A549 (cell line): ENCODE measurements at places on chromosomes 5 and 9.

DNA sequence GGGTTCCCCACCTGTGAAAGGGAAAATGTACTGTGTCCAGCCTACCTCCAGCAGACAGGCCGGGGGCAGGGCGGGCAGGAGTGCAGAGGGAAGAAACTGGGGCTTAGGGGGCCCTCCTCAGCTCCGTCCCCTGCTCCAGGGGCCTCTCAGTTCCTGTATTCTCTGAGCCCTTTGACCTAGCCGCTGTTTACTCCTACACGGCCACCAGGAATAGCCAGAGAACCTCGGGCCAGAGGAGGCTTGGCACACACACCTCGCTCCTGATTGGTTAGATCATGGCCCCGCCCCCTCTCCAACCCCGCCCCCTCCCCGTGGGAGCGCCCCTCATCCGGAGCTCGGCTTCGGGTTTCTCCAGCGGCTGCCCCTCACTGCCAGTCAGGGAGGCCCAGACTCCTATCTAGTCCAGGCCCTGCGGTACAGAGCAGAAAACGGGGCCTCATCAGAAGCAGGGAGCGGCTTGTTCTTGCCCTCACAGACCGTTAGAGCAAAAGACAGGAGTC is 2.2 kb downstream of the ST6GALNAC6 start:
- DNase-seq = peak; percentile 69

GRCh38 chr5:168101352-168101751 is 190.1 kb upstream of the WWC1 start:
- no peak for DNase-seq

DNA sequence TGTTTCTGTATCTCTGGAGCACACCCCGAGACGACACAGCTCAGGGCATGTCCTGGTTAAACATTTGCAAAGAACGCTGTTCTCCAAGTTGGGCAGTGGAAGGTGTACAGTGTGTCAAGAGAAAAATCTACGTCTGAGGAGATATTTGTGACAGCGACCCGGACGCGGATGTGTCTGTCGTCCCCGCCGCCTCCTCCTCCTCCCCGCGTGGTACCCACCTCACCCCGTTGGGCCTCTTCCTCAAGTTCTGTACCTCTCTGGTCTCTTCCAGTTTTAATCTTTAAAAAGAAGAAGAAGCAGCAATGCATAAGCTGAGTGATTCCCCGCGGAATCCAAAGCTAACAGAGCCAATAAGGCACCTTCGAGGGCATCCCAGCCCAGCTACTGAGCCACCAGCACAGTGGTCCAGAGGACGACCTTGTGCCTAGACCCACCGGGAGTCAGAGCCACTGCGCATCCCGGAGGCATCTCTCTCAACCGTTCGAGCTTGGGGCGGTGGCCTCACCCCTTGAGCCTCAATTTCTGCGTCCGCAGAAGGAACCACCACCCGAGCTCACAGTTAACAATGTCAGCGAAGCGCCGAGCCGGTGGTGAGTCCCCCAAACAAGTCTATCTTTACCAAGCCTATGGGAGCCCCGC is 467 bp downstream of the C9orf78 start:
- no peak for DNase-seq

DNA sequence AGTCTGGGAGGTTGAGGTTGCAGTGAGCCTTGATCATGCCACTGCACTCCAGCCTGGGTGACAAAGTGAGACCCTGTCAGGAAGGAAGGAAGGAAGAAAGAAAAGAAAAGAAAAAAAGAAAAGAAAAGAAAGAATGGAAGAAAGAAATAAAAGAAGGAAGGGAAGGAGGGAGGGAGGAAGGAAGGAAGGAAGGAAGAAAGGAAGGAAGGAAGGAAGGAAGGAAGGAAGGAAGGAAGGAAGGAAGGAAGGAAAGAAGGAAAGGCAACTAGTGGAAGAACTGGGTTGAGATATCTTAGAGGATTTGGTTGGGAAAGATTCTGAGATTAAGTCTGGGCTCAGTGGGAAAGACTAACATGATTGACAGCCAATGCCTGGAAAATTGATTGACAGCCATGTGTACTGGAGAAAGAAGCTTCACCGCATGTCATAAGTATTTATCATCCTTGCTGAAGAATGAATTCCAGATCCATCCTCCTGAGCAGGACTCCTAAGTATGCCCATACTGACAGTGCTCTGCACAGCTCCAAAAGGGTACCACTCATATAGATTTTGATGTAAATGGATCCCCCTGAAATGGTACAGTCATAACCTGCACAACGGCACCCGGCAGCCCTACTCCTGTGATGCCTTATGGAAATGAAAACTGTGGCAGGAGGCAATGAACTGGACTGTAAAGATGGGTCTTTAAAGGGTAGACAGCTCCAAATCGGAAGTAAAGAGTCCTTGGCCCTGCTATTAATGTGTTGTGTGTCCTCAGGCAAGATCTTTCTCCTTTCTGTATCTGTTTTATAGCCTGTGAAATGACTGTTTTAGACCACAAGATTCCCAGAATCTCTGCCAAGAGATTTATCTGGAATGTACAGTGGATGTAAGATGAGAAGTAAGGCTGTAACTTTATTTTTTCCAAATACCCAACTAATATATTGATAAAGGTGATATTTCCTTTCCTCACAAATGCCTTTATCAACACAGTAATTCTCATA is 16.9 kb upstream of the ADRA1B start:
- DNase-seq = no peak
